Stimulated activated CD4-positive, alpha-beta T cell treated with anti-CD3 and anti-CD28 coated beads, Interleukin-1b, Interleukin-23, amount 100 ng/mL, for 48 hours (primary cell): ENCODE measurements at places on chromosomes 2 and 18.

- no peak for DNase-seq
Measured at GRCh38 chr2:61469424-61470121, 1.3 kb downstream of the USP34 start.

DNA sequence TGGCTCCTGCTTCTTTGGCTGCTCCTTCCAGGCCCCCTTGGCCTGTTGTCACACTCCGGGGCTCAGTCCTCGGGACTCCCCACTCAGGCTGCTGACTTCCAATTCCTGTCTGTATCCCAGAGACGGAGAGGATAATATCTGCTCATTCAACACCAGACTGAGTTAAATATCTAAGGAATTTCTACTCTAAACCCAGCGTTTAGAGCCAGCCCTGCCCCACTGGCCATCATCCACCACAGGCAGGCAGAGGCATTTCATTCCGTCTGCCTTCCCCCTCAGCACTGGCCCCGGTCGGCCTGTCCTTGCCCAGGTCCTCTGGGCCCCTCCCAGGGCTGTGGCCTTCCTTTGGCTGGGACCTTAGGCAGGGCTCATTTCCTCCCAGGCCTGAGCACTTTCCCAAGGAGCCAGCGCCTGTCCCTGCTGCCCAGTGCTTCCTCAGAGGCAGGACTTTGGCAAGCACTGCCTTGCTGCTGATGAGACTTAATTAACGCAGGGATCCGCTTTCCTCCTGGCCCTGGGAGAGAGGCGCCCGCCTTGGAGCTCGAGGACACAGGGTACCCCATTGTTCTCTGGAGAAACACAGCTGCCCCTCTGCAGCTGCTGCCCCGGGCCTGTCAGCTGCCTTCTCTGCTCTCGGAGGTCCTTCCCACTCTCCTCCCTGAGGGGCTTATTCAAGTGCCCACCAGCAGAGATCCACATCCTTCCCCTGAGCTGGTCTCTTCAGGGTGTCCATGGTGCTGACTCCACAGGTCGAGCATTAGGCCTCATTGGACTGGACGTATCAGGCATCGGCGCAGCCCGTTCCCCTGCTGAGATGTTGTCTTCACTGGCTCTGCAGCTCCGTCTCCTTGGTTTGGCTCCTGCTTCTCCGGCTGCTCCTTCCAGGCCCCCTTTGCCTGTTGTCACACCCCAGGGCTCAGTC is 42.8 kb downstream of the ATOH8 start:
- no peak for DNase-seq

DNA sequence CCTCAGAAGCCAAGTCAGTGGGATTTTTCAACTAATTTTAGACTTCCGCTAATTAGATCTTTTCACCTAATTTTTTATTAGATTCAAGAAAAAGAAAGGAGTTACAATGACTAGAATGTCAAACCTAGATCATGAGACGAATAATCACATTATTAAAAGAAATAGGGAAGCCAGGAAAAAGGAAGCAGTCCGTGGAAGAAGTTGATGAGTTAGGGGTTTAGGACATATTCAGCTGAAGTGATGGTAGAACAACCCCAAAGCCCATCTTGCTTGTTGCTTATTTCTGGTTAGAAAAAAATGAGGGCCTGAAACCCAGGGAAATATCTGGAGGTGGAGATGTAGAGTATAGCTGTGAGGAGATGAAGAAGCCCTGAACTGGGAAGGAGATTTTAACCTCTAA is 8.0 kb downstream of the KLF7 start:
- no peak for DNase-seq

GRCh38 chr2:96336104-96336775 is 674 bp downstream of the NCAPH start:
- DNase-seq = no peak

GRCh38 chr2:152222975-152223637 is 47.5 kb upstream of the STAM2 start:
- DNase-seq = no peak

GRCh38 chr2:174524527-174524926 is 37.7 kb upstream of the GPR155 start:
- no peak for DNase-seq

DNA sequence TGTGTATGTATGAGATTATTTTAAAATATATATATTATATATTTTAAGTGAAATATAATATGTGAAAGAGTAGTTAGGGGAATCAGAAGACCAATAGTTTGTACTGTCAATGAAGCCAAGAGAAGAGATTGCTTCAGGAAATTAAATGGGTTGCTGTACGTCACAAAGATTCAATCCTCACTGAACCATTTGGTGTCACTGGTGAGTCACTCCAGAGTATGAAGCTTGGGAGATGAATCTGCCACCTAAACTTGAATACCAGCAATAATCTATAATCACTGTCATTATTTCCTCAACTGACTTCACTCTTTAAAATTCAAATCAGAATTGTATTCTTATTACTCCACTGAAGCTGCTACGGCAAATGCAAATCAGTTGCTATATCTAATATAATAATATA is 41.9 kb upstream of the SCN9A start:
- DNase-seq = no peak

- no peak for DNase-seq
Measured at GRCh38 chr2:203413796-203414195, 85.6 kb downstream of the ABI2 start.

- no peak for DNase-seq
Measured at GRCh38 chr2:106899786-106900530, 14.0 kb upstream of the ST6GAL2 start.

- DNase-seq = no peak
Measured at GRCh38 chr2:225438248-225438647, 38.7 kb downstream of the NYAP2 start.

DNA sequence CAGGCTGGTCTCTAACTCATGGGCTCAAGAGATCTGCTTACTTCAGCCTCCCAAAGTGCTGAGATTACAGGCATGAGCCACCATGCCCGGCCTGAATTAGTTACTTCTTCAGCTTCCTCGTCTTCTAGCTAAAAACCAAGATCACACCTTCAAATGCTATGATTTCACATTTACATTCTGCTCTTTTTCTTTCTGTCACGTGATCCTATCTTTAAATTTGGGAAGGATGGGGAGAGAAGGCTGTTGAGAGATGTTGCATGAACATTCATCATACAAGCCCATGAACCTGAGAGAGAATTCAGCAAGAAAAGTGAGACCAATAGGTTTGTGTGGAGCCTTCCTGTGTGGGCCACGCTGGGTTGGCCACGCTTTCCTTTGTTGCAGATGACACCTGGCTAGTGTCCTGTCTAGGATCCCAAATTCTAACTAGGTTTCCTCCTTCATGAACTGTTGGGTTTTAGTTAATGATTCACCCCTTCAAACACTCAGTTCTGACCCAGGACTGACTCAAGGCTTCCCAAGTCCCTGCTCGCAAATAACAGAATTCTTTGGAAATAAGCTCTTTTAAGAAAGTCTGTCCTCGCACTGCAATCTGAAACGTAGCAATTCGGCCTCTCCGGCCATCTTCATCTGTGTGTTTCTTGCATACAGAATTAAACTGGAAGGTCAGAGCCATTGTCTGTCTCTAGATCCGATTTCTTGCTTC is 57.3 kb upstream of the CREB1 start:
- DNase-seq = no peak

DNA sequence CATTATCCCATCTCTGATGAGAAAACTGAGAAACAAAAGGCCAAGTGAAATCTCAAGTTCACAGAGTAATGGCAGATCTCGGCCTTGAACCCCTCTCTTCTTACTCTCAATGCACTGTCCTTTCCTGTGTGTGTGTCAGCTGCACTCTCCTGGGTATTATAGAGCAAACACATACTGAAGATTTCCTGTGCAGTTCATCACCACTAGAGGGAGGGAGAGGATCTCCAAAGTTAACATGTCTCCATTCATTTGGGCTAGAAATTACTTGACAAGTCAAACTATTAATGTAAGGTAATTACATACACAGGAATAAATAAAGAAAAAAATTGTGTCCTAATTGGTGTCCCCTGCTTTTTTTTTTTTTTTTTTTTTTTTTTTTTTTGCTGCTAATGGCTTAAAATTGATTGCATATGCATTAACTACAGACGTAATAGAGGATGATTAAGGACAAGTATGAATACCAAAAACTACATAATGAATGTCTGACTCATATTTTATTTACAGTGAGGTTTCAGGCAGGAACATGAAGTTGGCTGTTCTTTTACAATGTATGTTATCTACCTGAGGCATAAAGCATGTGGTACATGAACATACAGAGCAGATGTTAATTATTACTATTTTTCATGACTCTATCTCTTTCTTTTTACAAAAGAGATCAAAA is 269.2 kb downstream of the NYAP2 start:
- no peak for DNase-seq

DNA sequence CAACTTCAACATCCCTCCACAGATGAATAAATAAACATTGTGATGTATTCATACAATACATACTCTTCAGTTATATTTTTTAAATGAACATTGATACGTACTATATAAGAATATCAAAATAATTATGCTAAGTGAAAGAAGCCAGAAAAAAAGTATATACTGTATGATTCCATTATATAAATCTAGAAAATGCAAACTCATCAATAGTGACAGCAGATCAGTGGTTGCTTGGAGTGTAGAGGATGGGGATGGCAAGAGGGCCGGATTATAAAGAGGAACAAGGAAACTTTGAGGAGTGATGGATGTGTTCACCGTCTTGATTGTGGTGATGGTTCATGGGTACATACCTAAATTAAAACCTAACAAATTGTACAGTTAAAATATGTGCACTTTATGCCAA is 3.0 kb upstream of the TTC27 start:
- DNase-seq = no peak

DNA sequence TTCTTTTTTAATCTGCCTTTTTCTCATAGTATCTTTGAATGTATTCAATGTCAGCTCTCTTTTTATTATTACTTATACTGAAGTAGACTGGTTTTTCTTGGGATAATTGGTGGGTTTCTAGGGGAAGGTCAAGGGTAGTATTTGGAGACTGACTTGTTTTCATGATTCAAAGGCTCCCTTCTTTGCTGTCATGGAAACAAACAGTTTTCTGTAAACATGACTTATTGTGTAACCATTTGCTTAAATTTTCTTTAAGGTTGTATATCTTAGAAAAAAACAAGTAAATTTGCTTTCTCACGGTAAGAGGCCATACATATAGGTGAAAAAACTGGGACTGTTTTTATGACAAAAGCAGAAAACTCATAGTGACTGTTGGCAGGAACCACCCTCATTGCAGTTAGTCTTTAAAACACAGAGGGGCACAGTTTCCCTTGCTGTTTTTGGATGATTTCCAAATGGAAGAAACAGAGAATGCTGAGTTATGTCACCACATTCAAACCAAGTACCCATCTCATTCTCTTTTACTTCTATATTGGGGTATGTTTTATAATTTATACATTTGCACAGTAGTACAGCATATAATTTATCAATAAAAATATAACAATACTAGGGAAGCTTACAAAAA is 5.8 kb upstream of the RDH14 start:
- DNase-seq = no peak

DNA sequence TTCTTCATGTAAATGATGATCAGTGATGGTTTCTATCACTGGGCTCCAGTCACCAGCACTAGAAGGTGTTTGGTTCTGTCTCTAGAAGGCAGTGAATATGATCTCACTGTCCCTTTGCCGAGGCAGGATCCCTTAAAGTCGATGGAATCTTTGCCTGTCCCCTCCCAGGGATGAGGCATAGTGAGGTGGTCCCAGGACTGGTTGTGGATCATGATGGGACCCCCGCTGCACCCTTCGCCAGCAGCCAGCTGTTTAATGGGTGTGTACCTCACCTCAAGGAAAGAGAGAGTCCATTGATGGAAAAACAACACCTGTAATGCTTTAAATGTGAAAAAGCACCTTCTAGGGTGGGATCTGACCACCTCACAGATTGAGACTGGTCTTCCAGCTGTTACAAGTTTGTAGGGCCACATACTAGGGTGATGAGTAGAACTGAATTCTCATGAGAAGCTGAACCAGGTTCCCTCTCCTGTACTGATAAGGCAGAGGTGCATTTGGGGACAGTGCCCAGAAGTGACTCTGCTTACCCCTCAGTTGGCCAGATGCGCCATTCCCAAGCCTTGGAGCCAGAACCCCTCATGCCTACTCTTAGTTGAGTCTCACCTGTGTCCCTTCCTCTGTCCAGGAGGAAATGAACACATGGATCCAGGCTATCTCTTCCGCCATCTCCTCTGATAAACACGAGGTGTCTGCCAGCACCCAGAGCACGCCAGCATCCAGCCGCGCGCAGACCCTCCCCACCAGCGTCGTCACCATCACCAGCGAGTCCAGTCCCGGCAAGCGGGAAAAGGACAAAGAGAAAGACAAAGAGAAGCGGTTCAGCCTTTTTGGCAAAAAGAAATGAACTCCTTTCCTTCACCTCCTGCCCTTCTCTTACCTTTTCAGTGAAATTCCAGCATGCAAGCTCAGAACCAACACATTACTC is 55.5 kb upstream of the EML6 start:
- DNase-seq = no peak

GRCh38 chr2:123578016-123578415 is 447.1 kb upstream of the CNTNAP5 start:
- no peak for DNase-seq

DNA sequence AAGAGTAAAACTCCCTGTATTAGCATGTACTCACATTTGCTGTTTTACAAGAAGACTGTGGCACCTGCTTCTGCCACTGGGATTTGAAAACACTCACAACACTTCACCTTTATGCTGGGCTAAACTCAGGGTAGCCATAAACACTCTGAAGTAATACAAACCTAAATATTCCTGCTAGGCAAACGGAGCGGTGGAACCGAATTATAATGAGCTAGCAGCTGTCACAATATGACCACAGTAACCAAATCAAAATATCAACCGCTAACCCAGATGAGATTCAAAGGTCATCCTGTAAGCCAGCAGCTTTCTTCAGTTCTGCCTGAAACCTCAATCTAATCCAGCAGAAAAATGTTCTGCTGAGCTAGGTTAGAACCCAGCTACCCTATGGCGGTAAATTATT is 132.1 kb downstream of the TCF4 start:
- no peak for DNase-seq

DNA sequence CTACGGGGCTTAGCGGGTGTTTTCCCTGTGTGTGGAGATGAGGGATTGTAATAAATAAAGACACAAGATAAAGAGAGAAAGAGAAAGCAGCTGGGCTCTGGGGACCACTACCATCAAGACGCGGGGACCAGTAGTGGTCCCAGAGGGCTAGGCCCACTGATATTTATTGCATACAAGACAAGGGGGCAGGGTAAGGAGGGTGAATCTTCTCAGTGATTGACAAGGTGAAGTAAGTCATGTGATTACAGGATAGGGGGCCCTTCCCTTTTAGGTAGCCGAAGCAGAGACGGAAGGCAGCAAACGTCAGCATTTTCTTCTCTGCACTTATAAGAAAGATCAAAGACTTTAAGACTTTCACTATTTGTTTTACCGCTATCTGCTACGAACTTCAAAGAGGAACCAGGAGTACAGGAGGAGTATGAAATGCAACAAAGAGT is 4.5 kb upstream of the GAL3ST2 start:
- peak; percentile 43 for DNase-seq

- no peak for DNase-seq
Measured at GRCh38 chr2:165911231-165911630, 42.3 kb downstream of the TTC21B start.

- DNase-seq = no peak
Measured at GRCh38 chr2:186605041-186605440, 15.2 kb downstream of the ITGAV start.
